ENCODE measurements at places on chromosomes 1 and 21. TPM values are rescaled to one million over a fixed set of nuclear protein-coding genes. Genes with fewer than 3 reads are reported as not detected.

AKR7A3 gene
- total RNA-seq: 0.57 TPM

CNR2 gene
- not detected for total RNA-seq

KCNJ10 gene
- total RNA-seq: not detected

CR1L gene
- not detected for total RNA-seq

AMY1C gene
- total RNA-seq: not detected

CASQ2 gene
- total RNA-seq: not detected

SMIM1 gene
- total RNA-seq: 2.3 TPM

RHD gene
- not detected for total RNA-seq

All from vein endothelial cell (primary cell).